ENCODE measurements at places on chromosomes 5 and 9.

DNA sequence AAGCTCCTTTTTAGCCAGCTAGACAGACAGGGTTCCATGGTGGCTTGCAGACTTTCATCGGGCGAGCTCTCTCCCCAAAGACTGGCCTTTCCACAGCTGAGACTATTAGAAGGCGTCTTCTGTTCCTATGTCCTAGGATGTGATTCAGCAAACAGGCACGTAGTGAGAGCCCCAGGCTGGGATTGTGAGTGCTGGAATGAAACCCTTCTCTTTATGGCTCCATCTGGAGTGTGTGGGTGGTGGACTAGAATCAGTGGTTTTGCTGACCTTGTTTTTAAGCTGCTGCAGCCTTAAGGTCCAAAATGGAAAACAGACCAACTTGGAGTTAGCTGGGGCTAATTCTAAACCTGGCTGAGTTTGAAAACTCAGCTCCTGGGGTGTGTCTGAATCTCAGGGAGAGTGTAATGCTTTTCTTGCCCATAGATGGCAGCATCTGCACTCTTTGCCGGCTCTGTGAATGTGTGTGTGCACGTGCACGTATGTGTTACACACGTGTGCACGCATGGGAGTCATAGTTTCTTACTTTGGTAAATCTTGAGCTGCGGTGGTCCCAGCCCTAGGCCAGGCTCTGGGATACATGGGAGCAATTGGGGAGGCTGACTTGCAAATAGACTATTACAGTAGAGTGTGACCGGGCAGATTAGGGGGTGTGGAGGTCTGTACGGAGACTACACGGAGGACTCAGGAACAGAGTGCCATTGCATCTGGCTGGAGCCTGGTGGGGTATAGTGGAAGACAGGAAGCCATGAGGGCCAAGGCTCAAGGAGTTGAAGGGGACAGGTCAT lies 10.7 kb downstream of the GSN start:
- H3K4me3 ChIP-seq: peak overlapping the region; percentile 27
- H3K27ac ChIP-seq: peak overlapping the region; percentile 96
- no peaks in the 10 kb centered on the region for H3K27me3 ChIP-seq
- H3K4me1 ChIP-seq: peaks cover 60% of the 10 kb centered on the region
- H3K36me3 ChIP-seq: no peaks in the 10 kb centered on the region

DNA sequence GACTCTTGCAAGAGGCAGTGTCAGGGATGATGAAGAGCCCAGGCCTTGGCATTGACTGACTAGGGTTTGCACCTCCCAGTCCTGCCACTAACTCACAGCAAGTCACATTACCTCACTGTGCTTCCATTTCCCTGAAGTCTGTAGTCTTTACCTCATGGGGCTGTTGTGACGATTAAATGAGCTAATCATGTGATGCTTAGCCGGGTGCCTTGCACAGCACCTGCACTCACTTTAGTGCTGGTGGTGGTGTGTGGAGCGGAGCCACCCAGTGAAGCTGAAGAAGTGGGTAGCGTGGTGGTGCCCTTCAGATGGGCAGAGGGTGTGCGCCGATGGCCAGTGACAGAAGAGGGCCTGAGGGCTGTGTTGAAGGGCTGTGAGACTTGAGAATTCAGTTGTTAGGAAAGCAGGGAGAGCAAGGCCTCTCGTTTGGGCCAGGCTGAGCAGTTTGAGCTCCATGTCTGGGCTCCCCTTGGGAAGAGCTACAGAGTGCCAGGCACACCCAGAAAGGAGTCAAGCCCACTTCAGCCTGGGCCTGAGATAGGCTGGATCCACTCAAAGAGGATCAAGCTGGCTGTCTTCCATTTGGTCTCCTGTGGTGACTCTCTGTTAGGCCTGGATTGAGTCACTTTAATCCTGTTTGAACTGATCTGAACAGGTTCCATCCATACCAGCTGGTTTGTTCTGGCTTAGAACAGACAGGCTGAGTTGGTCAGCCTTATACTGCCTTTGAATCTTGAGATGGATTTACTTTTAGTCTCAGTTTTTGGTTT lies 42.5 kb downstream of the RALGPS1 start:
- DNase-seq: peak; percentile 67
- peak overlapping the region; percentile 26 for H3K27ac ChIP-seq
- H3K36me3 ChIP-seq: no peaks in the 10 kb centered on the region
- no peak overlapping the region for H3K4me3 ChIP-seq
- no peaks in the 10 kb centered on the region for H3K27me3 ChIP-seq

DNA sequence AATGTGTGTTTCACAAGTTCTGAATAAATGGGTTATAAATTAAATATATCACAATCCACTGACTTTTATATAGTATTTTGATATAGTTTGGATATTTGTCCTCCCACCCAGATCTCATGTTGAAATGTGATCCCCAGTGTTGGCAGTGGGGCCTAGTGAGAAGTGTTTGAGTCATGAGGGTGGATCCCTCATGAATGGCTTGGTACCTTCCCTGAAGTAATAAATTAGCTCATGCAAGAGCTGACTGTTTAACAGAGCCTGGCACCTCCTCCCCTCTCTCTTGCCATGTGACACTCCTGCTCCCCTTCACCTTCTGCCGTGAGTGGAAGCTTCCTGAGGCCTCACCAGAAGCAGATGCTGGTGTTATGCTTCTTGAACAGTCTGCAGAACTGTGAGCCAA lies 127.9 kb upstream of the PALM2AKAP2 start:
- H3K27me3 ChIP-seq: no peaks in the 10 kb centered on the region
- no peak overlapping the region for H3K27ac ChIP-seq
- no peaks in the 10 kb centered on the region for H3K36me3 ChIP-seq
- H3K4me1 ChIP-seq: no peaks in the 10 kb centered on the region
- no peak overlapping the region for H3K4me3 ChIP-seq
- peak; percentile 62 for DNase-seq

GRCh38 chr9:109252291-109252690 lies 68.6 kb downstream of the EPB41L4B start:
- no peak overlapping the region for H3K4me3 ChIP-seq
- H3K4me1 ChIP-seq: peaks cover 7% of the 10 kb centered on the region

- no peaks in the 10 kb centered on the region for H3K36me3 ChIP-seq
- no peak for DNase-seq
- H3K27me3 ChIP-seq: no peaks in the 10 kb centered on the region
- H3K4me1 ChIP-seq: no peaks in the 10 kb centered on the region
- no peak overlapping the region for H3K4me3 ChIP-seq
Observed at GRCh38 chr5:123217173-123217572, 128.1 kb downstream of the PRDM6 start.

GRCh38 chr9:34384368-34385165 lies 7.9 kb upstream of the MYORG start:
- no peak overlapping the region for H3K27ac ChIP-seq
- H3K4me1 ChIP-seq: peaks cover 3% of the 10 kb centered on the region
- peaks cover 6% of the 10 kb centered on the region for H3K27me3 ChIP-seq
- no peak for DNase-seq

- H3K27ac ChIP-seq: no peak overlapping the region
- H3K36me3 ChIP-seq: no peaks in the 10 kb centered on the region
- no peak for DNase-seq
- H3K27me3 ChIP-seq: no peaks in the 10 kb centered on the region
- no peak overlapping the region for H3K4me3 ChIP-seq
Observed at GRCh38 chr5:81544351-81545018, 150.6 kb upstream of the ACOT12 start.

GRCh38 chr5:143913008-143913752 lies 101.2 kb downstream of the HMHB1 start:
- H3K4me3 ChIP-seq: no peak overlapping the region
- no peaks in the 10 kb centered on the region for H3K27me3 ChIP-seq
- peak; percentile 91 for DNase-seq
- H3K4me1 ChIP-seq: peaks cover 4% of the 10 kb centered on the region
- H3K27ac ChIP-seq: no peak overlapping the region
- H3K36me3 ChIP-seq: no peaks in the 10 kb centered on the region

GRCh38 chr5:176803943-176804498 lies 6.3 kb upstream of the UNC5A start:
- H3K36me3 ChIP-seq: no peaks in the 10 kb centered on the region
- no peak overlapping the region for H3K27ac ChIP-seq
- DNase-seq: peak; percentile 21

- no peaks in the 10 kb centered on the region for H3K36me3 ChIP-seq
- no peak overlapping the region for H3K4me3 ChIP-seq
- no peaks in the 10 kb centered on the region for H3K4me1 ChIP-seq
- no peak overlapping the region for H3K27ac ChIP-seq
- no peak for DNase-seq
Observed at GRCh38 chr9:7166074-7166473, 408.3 kb downstream of the KDM4C start.

GRCh38 chr9:138022121-138022741 lies 144.6 kb downstream of the CACNA1B start:
- no peak overlapping the region for H3K27ac ChIP-seq
- peaks cover 4% of the 10 kb centered on the region for H3K27me3 ChIP-seq
- DNase-seq: no peak
- no peak overlapping the region for H3K4me3 ChIP-seq

- no peak overlapping the region for H3K4me3 ChIP-seq
- no peaks in the 10 kb centered on the region for H3K4me1 ChIP-seq
- H3K27ac ChIP-seq: no peak overlapping the region
- H3K27me3 ChIP-seq: no peaks in the 10 kb centered on the region
- H3K36me3 ChIP-seq: no peaks in the 10 kb centered on the region
- DNase-seq: no peak
Observed at GRCh38 chr5:152529440-152529839, 124.4 kb upstream of the NMUR2 start.

- peaks cover 1% of the 10 kb centered on the region for H3K36me3 ChIP-seq
- peak; percentile 11 for DNase-seq
- H3K27me3 ChIP-seq: no peaks in the 10 kb centered on the region
- H3K4me3 ChIP-seq: no peak overlapping the region
Observed at GRCh38 chr9:79684711-79685575, 113.2 kb downstream of the TLE4 start.

DNA sequence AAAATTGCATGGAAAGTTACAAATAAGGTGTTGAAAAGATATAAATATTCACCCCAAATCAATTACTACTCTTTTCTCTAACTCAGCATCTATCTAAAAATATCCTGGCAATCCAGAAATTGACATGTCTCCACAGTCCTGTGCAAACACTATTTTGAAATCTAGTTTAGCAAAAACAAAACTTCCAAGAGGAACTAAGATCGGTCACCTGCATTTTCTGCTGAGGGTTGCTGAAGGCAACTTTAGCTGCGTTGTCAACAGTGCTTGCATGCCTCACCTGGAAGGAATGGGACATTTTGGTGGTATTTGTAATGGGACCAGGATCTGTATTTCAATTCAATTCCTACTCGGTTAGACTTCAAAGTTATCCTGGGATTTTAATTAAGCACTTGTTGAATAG lies 398.3 kb downstream of the NTRK2 start:
- no peaks in the 10 kb centered on the region for H3K36me3 ChIP-seq
- no peak overlapping the region for H3K4me3 ChIP-seq
- no peak for DNase-seq
- no peak overlapping the region for H3K27ac ChIP-seq

DNA sequence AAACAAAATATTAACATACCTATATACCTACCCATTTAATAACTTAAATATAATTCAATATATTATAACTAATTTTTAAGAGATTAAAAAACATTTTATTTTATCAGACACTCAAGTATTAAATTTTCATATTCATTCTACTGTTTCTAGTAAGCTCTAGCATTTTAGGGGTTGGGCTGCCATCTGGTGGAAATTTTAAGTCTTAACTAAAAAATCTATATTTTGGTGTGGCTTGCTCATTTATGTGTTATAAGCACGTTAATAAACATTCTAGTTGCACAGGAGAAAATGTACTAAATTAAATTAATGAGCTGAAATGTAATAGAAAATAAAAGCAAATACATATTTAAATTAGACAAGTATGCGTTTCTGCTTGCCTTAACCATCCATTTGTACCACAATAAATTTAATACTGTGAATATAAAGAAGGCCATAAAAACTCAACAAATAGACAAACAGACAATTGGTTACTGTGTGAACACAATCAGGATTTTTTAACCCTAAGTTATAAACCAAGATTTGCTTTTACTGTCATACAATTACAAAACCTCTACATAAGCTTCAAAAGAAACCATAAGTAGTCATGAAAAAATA lies 1728.3 kb upstream of the CDH9 start:
- H3K36me3 ChIP-seq: no peaks in the 10 kb centered on the region
- peak; percentile 35 for DNase-seq
- no peak overlapping the region for H3K4me3 ChIP-seq
- no peak overlapping the region for H3K27ac ChIP-seq

- no peak overlapping the region for H3K27ac ChIP-seq
- H3K36me3 ChIP-seq: no peaks in the 10 kb centered on the region
- H3K4me1 ChIP-seq: no peaks in the 10 kb centered on the region
- DNase-seq: no peak
Observed at GRCh38 chr9:125586172-125586511, 120.9 kb downstream of the MAPKAP1 start.

DNA sequence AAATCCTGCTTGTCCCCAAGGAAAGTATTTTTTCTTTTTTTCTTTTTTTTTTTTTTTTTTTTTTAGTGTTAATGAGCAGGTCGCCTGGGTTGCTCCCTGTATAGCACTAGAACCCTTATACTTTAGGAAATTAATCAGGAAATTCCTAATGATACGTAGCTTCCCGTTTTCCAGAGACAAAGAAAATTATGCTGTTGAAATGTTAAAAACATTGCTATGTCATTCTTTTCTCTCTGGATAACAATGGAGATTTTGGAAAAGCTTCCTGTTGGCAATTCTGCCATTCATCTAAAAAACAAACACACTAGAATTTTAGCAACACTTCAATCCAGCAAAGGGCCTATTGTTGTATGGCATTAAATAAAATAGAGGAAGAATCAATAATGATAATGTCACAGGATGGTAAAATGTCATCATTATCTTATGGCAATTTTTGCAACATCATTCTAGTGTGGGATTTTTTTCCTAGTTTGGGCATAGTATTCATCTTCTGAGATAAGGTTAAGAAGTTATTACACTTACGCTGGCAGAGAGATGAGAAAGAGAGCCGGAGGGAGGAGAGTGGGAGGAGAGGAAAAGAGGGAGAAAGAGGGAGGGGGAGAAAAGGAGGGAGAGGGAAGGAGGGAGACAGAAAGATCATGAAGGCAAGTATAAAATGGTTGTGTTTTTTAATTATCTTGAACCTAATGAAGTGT lies 315.8 kb upstream of the PDE4D start:
- no peaks in the 10 kb centered on the region for H3K4me1 ChIP-seq
- no peaks in the 10 kb centered on the region for H3K36me3 ChIP-seq
- no peak overlapping the region for H3K27ac ChIP-seq

DNA sequence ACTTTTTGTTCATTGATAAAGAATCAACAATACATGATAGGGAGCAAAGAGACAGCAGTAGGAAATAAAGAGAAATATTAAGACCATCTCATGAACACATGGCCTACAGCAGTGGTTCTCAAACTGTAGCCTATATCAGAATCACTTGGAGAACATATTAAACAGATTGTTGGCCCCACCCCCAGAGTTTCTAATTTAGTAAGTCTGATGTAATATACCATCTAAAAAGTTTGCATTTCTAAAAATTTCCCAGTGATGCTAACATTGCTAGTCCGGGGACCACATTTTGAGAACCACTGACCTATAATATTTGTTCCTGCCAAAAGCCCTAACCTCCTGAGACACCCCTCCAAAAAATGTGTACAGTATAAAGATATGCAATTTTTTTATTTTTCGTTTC lies 306.2 kb upstream of the NREP start:
- H3K4me1 ChIP-seq: no peaks in the 10 kb centered on the region
- H3K36me3 ChIP-seq: no peaks in the 10 kb centered on the region

All from fibroblast of lung (primary cell).